Bone marrow (tissue), 2 donors: ENCODE measurements at places on chromosomes 5 and 9.

DNA sequence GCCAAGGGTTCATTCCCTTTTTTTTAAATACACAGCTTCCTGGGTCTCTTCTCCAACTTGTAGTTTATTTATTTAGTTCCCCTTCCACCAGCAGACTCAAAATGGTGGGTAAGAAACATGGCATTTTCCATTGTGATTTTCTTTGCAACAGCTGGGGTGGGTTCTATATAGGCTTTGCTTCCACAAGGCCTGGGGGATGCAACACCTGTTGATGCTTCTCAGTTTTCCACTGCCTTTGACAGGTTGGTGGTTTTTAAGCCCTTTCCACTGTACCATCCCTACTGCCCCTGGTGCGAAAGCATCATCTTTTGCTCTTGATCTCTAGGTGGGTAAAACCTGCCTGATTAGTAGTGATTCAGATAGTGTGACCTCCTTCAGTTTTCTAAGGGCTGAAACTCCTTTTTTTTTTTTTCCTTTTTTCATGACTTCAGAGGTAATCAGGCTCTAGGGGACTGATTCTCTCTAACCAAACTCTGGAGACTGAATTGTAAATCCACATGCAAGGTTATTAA lies 8.5 kb downstream of the KDM3B start:
- no peak for DNase-seq

DNA sequence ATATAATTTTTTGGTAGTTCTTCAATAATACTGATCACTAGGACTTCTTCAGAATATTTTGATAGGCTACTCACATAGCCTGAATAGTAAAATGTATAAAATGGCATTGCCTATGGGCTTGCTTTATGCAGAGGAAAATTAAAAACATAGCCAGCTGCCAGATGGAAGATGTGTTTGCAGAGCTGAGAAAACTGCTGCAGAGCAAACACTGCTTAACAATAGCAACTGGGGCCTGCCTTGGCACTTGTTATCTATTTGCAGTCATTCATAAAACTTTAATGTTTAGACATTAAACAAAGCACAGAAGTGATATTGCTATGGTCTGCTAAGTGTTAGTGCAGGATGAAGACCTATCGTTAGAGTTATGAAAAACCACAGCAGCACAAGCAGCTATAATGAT lies 151.5 kb upstream of the SMC2 start:
- no peak for DNase-seq

DNA sequence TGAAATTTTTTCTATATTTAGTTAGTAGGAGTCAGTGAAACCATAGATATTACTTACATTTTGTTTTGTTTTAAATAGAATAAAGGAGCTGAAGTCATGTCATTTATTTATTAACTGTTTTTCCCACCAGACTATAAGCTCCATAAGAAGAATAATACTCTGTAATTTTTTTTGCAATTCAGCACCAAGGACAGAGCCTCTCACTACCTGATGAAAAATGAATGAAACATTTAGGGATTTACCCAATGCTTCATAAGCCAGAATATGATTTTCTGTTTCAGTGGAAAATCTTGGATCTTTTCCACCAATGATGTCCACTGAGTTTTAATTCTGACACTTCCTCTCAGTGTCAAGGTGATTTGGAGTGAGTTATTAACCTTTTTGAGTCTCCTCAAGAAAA lies 624.9 kb upstream of the GRAMD2B start:
- no peak for DNase-seq

- DNase-seq: no peak
Measured at GRCh38 chr9:76897804-76898525, 7.9 kb downstream of the PRUNE2 start.

DNA sequence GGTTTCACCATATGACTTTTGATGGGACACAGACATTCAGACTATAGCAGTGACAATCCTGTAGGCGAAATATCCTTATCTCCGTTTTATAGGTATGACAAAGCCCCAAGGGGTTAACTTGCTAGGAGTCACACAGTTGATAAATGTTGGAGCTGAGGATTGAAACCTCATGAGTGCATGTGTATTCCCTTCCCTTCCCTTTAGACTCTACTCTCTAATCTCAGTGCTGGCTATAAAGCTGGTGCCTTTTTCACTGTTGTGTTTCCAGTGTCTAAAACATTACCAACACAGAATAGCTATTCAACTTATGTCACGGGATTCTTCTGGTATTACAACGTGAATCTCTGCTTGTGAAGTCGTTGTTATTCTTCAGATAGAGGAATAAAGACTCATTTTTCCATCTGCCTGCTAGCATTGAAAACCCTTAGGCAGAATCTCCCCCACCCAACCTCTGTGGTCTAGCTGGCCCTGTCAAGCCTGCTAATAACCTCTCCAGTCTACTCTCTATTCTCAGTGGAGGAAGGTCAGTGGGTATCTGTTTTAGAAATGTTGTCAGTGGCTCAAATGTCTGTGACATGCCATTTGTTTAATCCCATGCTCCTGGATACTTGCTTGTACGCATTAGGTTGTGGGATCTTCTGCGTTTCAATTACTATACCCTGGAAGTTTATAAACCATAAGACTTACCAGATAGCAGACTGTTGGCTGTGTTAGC lies 121.2 kb downstream of the TLE4 start:
- no peak for DNase-seq

DNA sequence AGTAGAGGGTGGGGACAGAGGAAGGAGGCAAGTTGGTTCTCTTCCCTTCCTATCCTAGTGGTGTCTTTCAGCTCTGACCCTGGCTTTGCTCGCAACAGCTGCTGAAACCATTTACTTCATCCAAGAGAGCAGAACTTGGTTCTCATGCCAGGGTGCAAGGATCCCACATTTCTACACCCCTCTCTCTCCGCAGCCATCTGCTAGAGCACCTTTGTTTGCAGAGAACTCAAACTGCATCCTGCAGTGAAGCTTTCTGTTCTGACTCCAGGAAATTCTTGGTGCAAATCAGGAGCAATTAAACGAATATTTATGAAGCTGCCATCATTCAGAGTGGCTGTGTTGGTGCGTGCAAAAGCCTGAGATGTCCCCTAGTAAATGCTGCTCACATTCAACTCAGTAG lies 31.9 kb downstream of the NEUROG1 start:
- DNase-seq: no peak

GRCh38 chr5:138466125-138466899 lies 1.0 kb downstream of the EGR1 start:
- no peak for DNase-seq

- no peak for DNase-seq
Measured at GRCh38 chr9:129604766-129605163, 16.1 kb downstream of the C9orf50 start.

GRCh38 chr5:107674655-107675054 lies 3.9 kb upstream of the EFNA5 start:
- no peak for DNase-seq

GRCh38 chr5:167759057-167759821 lies 532.2 kb upstream of the WWC1 start:
- no peak for DNase-seq

DNA sequence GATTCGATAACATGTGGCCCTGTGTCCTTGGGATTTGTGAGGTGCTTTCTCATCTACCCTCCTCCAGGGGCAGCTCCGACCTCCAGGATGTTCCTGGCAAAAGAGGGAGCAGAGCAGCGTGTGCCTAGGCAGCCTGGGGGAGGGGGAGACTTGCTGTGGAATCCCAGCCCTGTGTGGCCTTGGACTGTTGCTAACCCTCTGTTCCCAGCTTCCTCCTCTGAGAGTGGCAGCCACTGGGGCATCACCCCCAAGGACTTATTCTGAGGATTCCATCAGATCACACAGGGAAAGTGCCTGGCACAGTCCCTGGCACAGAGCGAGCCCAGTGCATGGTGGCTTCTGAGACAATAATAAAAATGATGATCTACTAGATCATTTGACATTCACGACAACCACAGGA lies 265.1 kb upstream of the MVB12B start:
- DNase-seq: no peak

DNA sequence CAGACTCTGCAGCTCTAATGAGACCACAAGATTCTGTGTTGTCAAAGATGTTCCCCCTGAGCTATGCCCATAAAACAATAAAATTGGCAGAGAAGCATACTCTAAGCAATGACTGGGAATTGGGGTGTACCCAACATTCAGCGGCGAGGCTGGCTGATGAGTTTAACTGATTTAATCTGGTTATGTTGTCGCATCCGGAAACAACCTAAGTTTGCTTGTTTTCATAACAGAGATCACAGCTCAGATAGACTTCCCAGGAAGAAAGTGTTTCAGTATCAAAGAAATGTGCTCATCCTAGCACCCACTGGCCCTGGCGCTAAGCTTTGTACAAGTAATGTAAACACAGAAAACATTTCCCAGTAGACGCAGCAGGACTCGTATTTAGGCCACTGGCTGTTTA lies 7.4 kb downstream of the SEMA5A start:
- no peak for DNase-seq

DNA sequence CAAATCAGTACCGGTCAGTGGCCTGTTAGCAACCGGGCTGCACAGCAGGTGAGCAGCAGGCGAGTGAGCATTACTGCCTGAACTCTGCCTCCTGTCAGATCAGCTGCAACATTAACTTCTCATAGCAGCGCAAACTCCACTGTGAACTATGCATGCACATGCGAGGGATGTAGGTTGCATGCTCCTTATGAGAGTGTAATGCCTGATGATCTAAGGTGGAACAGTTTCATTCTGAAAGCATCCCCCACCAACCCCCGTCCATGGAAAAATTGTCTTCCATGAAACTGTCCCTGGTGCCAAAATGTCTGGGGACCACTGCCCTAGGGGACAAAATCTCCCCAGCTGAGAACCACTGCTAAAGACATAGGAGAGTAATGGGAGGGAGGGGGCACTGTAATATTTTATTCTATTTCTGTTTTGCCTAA lies 51.1 kb downstream of the P4HA2 start:
- DNase-seq: no peak

DNA sequence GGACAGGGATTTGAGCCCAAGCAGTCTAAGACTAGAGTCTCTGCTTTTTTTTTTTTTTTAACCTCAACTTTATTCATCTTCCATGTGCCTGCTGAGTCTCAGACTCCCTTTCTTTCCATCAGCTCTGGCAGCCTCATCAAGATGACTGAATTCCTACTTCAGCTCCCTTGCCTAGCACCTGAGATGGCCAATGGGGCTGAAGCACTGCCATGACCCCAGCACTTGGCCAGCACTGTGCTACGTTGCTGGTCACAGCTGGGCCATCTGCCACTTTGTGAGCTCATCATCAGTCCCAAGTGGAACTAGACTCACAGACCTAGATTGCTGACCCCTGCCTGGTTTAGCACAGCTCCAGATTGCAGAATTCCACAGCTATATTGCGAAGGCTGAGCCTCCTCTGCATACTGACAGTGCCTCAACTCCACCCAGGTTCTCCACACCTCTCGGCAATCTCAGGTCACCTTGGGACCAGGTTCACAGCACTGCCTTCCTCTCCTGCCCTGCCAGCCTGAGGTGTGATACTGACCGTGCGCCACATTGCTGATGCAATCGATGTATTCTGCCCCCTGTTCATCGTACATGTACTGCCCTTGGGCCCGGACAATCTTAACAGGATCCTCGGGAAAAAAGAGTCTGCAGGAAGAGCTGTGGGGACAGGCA lies 1.6 kb downstream of the PHYKPL start:
- no peak for DNase-seq

DNA sequence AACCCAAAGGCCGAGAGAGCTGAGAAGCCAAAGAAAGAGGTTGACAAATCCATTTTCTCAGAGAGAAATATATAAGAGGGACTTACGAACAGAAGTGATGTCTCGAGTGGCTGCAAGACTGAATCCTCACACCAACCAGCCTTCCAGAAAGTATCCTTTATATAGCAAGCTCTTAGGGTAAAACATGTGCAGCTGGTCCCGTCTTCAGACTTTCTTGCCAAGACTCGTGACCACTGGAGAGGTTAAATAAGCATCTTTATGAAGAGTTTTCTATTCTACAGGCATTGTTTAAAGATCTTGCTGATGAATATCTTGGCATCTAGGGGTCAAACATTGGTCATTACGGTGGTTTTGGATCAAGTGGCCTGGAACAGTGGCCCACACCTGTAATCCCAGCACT lies 16.9 kb upstream of the SLC22A4 start:
- no peak for DNase-seq

DNA sequence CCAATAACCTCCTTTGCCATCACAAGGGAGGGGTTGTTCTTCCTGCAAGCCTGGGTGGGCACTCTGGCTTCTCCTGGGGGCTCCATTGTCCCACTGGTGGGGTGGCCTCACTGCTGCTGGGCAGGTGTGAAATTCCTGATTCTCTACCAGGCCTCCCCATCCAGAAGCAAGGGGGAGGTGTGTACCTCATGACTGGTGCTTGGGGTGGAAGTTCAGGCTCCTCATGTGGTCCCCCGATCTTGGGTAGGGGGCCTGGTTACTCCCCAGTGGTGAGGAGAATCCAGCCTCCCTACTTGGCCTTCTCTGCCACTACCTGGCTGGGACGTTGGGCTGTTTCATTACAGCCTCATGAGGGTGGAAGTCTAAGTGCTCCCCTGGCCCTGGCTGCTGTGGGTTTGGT lies 433.9 kb downstream of the IRX2 start:
- DNase-seq: no peak

DNA sequence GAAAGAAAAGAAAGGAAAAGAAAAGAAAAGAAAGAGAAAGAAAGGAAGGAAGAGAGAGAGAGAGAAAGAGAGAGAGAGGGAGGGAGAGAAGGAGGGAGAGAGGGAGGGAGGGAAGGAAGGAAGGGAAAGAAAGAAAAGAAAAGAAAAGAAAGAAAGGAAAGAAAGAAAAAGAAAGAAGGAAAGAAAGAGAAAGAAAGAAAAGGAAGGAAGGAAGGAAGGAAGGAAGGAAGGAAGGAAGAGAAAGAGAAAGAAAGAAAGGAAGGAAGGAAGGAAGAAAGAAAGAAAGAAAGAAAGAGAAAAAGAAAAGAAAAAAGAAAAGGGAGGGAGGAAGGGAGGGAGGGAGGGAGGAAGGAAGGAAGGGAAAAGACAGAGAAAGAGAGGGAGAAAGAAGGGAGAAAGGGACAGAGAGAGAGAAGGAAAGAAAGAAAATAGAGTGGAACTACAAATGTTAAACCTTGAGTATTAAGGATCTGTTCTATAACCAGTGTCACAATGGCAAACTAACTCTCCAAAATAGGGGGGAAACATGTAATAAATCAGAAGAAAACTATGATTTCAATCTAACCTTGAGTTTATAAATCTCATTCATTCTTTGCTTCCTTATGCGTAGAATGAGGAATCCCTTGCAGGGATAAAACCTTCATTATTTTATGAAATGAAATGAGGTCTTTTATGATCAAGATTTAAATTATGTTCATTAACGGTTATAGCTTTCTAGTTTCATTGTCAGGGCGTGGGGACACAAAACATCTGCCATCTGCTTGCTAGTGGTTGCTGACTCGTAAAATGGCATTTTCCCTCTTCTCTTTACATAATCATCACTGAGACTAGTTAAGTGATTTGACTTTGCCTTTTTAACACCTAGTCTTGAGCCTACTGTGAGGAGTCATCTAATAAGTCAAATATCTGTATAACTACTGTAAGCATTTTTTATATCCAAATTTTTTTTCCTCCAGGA lies 40.7 kb upstream of the RAD23B start:
- DNase-seq: no peak

- DNase-seq: no peak
Measured at GRCh38 chr9:101139082-101139481, 110.6 kb downstream of the PLPPR1 start.

DNA sequence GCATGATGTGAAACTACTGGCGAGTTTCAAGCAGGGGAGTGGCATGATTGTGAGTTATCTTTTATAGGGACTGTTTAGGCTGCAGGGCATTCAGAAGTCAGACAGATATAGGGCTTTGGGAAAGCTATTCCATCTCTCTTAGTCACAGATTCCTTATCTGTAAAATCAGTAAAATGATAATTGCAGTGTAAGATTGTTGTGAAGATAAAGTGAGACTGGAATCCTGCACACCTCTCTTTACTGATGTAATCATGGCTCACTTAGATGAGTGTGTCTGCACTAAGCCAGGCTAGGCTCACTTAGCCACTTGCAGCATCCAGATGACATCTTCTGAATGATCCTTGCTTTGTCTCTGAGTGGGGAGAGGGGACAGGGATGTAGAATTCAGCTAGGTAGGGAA lies 81.8 kb upstream of the MAMDC2 start:
- no peak for DNase-seq
